ENCODE measurements at places on chromosomes 6 and 20.

DNA sequence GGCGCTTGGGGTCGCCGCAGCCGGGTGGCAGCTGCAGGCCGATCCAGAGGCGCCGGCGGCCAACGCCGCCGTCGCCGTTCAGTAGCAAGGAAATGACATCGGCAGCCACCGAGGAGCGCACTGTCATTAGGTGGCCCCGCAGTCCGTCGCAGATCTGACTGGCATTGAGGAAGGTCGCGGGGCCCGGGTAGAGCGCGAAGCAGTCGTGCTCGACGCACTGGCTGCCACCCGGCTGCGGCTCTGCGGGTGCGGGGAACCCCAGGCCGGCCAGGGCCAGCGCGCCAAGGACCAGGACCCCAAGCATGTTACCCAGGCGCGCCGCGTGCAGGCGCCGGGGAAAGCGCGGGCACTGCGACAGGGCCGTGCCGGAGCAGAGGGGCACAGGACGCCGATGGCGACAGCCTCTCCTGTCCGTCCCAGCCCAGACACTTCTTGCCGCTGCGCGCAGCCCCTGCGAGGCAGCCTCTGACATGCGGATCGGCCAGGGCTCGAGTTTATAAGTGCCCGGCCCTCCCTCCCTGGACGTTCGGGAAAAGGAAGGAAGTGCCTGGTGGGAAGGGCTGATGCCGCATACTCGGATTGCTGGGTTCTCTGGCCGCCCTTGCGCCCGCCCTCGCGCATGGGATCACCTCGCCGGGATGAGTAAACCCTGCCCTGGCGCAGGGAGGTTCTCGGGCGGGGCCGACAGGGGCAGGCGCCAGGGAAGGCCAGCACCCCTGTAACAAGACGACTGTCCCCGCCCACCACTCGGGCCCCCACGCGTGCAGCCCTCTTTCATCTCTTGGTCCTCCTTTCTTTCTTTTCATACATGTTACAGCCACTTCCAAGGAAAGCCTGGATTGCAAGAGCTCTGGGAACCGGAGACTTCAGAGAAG, at the start of gene THBD:
Gene THBD, minus strand, starts transcription at position 472 of the 875 bp plus-strand sequence. Its CDS starts 168 bp downstream, at position 304.
- peak; percentile 59 for DNase-seq

- no peak for DNase-seq
Observed at GRCh38 chr6:11253594-11253993, 21.1 kb upstream of the NEDD9 start.

- peak; percentile 40 for DNase-seq
Observed at GRCh38 chr6:109783250-109783986, 92.3 kb downstream of the FIG4 start.

- no peak for DNase-seq
Observed at GRCh38 chr6:10886691-10887502, at the start of gene SYCP2L. SYCP2L (plus strand) TSS chr6:10887052; CDS start chr6:10887127, 75 bp downstream.

DNA sequence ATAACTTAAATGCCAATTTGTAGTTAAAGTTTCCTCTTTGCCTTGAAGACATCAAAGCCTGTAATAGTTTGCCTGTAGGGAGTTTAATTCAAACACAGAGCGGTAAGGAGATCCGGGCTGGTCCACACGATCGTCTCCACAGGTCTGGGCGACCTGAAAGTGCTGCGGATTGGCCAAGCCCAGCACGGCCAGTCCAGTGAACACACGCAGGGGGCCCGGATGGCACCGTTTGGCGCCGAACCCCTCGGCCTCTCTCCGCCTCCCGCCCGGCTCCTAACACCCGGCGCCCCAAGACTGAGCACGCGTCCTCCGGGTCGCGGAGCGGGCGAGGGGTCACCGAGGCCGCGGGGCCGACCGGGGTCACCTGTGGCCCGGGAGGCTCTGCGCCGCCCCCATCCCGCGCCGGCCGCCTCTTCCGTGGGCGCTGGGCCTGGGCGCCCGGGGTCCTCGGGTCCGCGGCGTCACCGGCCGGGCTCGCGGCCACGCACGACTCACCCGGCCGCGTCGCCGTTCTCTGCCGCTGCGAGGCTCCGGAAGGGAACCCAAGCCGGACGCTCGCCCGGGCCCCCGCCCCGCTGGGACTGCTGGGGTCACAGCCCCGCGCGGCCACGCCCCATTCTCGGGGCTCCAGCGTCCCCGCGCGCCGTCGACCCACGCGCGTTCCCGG, 481 bp downstream of the SERPINB6 start:
- peak; percentile 45 for DNase-seq

- DNase-seq = no peak
Observed at GRCh38 chr6:142318714-142319113, 16.9 kb downstream of the ADGRG6 start.

DNA sequence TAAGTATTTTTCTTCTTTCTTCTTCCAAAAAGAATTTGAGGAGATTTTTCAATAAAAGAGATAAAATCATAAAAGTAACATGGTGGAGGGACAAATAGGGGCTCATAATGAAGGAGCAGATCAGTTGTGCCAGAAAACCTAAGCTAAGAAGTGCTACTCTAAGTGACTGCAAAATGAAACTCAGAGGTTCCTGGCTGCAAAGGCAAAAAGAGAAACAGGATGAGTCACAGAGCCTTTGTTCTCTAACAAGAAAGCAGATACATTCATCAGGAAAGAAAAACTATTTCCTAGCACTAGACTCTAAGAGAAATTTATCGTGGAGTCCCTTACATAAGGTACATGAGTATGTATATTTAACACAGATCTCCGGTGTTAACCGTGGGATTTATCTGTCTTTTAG, 49.8 kb downstream of the TSHZ2 start:
- no peak for DNase-seq

DNA sequence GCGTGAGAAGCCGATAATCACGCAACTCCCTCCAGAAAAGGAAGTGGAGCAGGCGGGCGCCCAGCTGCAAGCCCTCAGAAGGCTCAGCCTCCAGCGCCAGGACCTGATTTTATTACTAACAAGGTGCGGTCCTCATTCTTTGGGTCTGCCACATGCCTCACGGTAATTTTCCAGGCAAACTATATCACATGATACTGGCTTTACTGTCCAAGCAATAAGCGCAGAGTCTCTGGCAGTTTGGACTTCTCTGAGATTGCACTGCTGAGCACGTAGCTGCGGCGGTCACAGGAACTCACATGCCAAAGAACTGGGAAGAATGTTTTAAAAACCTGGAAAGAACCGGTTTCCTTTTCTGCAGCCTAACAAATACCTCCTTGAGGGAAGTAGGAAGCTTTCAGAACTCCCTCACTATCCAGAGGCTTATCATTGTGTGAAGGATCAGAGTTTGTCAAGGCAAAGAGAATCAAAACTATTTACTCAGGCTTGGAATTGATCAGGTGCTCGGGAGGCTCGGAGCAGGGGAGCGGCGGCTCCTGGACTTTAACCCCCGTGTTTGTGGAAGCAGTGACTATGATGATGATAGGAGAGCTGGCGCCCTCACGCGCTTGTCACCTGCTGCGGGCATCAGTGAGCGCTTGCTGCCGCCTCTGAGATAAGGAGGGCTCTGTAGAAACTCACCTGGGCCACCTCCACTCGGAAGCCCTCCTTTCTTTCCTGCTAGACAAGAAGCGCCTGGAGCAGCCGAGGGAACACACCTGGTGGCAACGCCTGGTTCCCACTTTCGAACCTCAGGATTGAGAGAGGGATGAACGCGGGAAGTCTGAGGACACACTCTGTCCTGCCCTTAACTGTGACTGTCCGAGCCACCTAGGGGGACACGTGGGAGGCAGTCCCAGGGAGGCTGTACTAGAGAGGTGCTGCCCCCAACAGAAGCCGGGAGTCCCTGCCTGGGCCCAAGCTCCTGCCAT, 27.2 kb upstream of the SYNJ2 start:
- DNase-seq = no peak

DNA sequence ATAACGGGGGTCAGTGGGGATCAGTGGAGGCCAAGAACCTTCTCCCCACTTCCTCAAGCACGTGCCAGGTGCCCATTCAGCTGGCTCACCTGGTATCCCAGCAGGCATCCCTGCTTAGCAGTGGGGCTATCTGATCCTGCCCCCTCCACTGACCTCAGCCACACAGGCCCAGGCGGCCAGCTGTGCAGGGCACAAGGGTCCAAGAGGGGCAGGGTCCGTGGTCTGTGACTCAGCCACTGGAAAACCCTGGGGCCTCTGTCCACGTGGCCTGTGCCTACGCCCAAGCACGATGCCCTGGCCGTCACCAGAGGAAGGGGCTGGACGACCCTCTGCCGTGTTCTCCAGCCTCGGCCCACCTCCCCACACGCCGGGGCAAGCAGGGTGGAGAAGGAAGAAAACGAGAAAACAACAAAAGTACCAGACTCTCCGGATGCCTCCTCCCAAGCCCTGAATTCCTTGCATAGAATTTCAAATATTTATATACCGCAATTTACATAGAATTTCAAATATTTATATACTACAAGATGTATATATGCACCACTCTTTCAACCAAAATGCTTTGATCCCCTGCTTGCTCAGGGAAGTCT, 12.1 kb downstream of the PXDC1 start:
- no peak for DNase-seq

- DNase-seq = no peak
Observed at GRCh38 chr6:27768556-27768955, 143.6 kb downstream of the OR2B2 start.

DNA sequence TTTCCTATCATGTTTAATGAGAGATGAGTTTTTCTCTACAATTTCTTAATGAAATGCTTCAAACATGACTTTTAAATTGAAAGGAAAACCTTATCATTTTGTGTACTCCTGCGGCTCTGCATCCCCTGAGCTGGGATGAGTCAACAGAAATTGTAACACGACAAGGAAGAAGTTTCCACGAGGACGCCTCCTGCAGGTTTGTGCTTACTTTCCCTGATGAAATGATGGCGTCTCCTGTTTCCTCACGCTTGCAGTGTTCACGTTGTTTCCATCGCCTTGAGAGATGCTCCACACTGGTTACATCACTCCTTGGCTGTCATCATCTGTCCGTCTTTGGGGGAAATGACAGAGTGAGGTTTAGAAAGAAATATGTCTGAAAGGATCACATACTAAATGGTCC, 233.7 kb upstream of the ZFP64 start:
- no peak for DNase-seq

DNA sequence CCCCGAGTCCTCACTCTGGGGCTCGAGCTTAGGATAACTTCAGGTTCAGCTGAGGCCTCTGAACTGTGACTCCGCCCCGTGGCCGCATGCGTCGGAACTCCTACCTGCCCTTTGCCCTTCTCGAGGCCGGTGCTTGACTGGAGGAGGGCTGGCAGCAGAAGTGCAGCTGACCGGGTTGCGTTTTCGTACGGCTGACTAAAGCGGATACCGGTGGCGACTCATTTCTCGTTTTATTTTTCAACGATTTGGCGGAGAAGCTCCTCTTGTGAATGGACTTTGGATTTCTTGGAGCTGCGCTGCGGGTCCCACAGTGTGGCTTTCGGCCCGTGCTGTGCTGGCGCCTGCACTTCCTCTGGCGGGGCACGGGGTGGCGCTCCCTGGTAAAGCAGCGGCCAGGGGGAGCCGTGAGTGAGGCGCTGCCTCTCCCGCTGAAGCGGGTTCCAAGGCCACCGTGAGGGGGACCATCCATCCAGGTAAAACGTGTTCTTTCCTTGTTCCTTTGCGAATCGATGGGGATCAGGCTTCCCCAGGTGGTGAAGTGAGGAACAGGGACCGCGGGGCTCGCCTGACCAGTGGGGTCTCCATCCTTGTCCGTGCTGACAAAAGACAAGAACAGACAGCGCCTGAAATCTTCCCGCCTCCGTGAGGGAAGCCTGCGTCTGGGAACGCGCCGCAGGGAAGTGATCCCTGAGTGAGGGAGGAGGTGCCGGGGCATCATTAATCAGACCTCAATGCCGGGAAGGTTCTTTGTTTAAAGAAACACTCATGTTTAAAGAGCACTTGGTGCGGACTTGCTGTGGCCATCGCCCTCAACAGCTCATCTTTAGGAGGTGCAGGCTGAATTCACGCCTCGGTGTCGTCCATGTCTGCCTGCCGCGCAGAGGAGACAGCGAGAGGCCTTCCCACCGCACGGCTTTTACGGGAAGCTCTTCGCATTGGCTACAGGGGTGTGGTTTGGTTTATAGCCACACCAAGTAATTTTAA, 38.8 kb downstream of the ERMARD start:
- DNase-seq = peak; percentile 74

GRCh38 chr20:43840382-43841070, 74.1 kb upstream of the TOX2 start:
- peak; percentile 31 for DNase-seq

GRCh38 chr6:36581716-36582115, 12.4 kb upstream of the SRSF3 start:
- DNase-seq = no peak
